Activated naive CD8-positive, alpha-beta T cell treated with anti-CD3 and anti-CD28 coated beads for 36 hours (primary cell): ENCODE measurements at places on chromosomes 7 and 10.
A peak's percentile ranks its signal among the peaks of the same experiment; 100 is the strongest.

- no peak for DNase-seq
These were observed 82.0 kb downstream of the CHCHD3 start for GRCh38 chr7:132999845-133000244.

DNA sequence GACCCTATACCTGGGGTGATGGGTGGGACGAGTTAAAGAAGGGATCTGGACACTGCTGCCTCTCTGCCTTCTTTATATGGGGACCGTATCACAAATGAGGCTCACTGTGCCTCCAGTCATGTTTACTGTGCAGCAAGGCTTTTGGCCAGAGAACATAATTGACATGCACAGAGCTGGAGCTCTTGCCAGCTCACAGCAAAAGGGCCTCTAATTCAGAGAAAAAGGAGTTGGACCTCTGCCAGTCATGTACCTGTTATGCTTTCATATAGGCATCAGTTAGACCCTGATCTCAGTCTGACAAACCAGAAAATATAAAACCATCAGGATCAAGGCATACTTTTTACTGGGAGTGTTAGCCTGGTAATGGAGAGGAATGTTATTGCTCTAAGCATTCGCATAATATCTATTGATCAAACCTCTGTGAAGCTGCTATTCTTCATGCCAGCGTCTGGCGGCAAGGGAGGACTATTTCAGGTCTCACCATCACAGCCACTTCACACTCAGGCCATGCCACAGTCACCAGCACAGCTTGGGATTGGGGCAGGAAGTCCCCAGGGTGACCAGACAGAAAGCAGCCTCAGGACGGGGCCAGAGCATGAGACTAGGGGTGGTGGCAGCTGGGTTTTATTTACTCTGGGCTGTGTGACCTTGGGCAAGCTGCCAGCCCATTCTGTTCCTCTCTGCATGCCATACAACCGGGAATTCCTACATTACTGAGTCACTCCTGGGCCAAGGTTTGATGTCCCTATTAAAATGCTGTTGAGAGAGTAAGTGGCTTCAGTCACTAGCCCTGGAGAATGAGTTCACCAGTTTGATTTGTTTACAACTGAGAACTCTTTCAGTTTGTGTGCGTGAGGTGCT lies 90.1 kb downstream of the NPSR1 start:
- no peak for DNase-seq

- DNase-seq: no peak
These were observed 1177.1 kb upstream of the C7orf33 start for GRCh38 chr7:147413557-147413870.

DNA sequence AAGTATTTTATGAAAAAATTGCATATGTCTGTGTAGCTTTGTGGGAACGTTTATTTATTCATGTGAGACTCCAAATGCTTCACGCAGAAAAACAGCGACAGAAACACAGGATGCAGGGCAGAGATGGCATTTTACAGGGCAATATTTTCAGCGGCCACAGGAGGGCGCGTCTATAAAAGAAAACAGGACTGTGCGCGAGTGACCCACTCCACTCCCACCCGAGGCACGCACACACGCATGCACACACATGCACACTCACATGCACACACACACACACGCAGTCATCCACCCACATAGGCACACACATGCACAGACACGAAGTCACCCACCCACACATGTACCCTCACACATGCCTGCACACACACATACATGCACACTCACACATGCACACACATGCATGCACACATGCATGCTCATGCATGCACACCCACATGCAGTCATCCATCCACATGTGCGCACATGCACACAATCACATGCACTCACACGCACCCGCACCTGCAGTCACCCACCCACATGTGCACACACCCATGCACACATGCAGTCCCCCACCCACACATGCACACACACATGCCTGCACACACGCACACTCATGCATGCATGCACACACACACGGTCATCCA lies 96.3 kb downstream of the DNAJB6 start:
- peak; percentile 22 for DNase-seq

DNA sequence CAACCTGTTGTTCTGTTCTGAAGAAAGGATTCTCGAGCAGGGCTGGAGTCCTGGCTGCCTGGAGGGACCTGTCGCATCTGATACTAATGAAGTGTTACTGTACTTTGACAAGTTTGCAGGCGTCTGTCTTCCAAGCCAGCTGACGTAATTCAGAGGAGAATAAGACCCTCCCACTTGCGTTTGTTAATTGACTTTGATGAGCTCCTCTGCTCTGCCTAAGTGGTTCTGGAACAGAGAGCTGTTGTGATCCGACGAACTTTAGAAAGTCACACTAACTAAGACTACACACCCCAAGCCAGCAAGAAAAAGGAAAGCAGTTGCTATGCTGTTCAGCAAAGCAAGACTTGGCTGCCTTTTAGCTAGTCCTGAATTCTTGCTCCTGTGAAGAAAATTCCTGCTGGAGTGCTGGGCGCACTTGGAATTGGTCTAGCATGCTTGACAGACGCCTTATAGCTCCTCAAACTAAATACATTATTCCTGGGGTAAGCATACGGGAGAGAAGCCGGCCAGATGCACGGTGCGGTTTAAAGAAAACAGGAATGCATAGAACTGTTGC lies 200.3 kb downstream of the CACNB2 start:
- no peak for DNase-seq

DNA sequence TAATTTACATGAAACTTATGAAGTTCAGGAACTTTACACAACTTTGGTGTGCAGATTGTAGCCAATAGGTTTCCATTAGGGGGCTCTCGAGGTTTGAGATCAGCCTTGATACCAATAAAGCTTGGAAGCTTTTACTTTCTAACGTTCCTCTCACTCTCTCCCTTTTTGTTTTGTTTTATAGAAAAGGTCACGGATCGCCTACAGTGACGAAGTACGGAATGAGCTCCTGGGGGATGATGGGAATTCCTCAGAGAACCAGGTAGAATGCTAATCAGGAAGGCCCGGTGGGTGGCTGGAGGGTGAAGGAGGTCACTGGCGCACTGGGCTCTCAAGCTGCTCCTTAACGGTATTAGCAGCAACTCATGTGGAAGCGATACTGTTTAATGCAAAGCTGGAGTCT lies 79.9 kb downstream of the VTI1A start:
- DNase-seq: no peak

DNA sequence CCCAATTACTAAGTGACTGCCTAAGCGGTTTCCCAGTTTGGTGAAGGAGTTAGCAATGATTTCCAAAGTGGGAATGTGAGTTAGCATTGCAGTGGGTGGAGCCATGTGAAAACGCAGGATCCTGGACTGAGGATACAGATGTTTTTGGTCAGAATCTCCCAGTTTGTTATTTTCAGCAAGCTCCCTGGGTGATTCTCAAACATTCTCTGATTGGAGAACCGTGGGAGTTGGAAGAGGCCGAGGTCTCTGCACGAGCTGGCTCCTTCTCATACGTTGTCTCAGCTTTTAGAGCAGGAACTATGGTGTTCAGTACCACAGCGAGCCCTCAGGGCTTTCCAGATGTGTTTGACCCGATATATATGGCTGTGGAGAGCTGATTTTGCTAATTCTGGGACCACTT lies 396.5 kb upstream of the NPVF start:
- DNase-seq: no peak

GRCh38 chr7:100080907-100081534 lies 502 bp downstream of the ZNF3 start:
- no peak for DNase-seq

- peak; percentile 67 for DNase-seq
These were observed 55.9 kb downstream of the UPF2 start for GRCh38 chr10:11986593-11987216.

GRCh38 chr10:89296220-89296648 lies 5.6 kb upstream of the IFIT2 start:
- no peak for DNase-seq

- DNase-seq: no peak
These were observed 3.8 kb downstream of the LCOR start for GRCh38 chr10:96835899-96836298.

DNA sequence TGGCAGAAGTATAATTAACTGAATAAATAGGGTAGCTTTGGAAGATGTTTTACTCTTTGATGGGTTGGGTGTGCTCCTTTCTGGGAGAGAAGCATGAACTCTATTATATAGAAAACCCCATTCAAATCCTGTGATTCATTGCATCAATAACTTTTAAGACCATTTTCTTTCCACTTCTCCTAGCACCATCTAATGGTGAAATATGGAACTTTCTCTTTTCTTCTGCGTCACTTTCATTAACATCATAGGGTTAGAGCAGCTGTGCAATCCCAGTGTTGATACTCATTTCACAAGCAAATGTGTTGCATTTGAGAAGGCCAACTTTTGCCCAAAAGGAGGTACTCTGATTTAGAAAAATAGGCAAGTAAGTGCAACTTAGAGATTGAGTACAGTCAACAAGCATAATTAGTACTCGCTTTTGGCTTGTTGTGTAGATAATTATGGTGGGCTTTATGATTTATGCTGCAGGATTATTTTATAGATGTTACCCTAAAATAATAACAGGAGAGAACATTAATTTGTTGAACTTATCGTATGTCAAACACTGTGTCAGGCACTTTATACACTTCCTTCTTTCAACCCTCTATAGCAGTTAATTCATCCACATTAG lies 92.9 kb downstream of the CPED1 start:
- no peak for DNase-seq

DNA sequence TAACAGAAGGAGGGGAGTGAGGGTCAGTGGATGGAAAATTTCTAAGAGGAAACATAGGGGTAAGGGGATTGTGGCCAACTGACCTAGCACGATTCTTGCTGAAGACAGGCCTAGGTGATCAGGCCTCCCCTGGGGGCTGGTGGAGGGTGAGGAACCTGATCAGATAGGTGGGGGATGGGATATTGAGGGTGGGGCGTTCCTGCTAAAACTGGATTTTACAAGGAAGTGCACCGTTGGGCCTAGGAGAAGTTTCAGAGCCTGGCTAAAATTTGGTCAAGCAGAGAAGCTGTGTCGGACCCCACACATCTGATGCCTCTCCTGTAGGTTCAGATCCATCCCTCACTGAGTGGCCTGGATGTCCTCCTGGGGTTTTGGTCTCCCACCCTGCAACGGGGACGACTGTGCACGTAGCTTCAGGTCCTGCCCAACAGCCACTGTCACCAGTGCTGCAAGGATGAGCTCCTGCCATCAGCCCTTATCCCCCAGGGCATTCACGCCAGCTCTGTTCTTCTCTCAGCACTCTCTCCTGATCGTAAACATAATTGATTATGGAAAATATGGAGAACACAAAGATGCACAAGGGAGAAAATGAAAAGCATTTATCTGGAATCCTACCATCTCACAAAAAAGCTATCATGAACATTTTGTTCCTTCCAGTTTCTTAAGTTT lies 89.9 kb downstream of the ADCY1 start:
- no peak for DNase-seq

DNA sequence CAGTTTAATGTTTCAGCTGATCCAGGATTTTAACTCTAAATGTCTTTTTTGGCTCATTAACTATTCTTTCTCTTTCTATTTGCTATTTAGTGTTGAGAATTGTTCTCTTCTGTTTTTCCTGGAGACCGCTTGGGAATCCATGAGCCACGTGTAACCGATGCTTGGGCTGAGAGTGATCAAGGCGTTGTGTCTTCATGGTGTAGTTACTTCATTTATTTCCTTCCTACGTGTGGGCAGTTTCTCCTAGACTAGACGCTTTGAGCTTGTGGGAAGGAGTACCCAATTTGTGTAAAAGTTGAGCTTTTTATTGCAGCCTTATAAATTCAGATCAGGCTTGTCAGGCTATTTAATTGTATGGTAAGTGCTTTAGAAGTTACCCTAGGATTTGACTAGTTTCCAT lies 2.9 kb downstream of the EIF3B start:
- DNase-seq: no peak

- peak; percentile 3 for DNase-seq
These were observed 57.1 kb upstream of the RHOBTB1 start for GRCh38 chr10:61000769-61001730.

GRCh38 chr10:107444443-107444842 lies 279.9 kb upstream of the SORCS1 start:
- DNase-seq: no peak

DNA sequence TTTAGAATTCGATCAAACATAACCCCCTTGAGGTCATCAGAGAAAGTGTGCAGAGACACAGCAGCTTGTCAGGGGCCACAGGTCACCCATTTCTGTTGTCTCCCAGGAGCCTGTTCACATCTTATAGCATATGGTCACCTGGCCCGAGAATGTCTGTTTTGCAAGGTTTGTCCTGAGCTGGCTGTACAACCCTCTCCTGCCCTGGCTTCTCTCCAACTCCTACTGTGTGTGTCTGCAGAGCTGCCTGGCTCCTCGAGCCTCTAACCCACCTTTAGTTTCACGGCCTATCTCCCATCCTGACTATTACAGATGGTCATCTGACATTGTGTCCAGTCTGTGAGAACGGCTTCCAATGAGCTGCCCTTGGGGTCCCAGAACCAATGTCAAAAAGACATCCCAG lies 683.4 kb downstream of the SDK1 start:
- no peak for DNase-seq
